ENCODE measurements at places on chromosomes 5 and 9.

DNA sequence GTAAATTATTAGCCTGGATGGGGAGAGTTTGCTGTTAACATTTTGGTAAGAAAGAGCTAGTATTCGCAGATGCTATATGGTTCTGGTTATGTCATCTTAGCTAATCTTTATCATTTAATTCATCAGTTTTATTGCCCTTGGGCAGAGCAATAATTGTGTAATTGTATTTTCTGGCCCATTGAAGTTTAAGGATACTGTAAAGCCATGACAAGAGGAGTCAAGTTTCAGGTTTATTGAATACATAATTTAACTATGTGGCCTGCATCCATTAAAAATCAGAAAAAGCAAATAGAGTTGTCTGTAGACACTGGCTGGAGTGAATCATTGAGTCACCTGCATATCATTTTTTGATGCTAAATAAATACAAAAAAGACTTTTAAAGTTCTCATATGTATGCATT, 255.8 kb downstream of the PRELID2 start:
- DNase-seq, result no peak

DNA sequence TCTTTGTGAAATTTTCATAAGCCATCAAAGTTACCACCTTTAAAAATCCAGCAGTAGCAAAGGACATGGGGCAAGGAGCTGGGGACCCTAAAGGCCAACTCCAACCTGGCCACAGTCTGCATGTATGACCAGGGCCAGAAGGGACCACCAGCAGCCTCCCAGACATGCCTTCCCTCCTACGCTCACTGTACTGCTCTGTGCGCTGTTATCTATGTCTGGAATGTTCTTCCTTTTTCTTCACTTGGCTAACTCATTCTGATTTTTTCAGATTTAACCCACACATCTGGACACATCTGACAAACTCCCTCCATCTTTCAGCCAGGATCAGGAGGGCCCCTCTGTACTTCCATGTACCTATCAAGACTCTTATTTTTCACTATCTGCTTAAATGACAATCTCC, 47.6 kb upstream of the TRAF1 start:
- DNase-seq, result no peak

- DNase-seq, result no peak
Observed at GRCh38 chr9:115425601-115426000, 307.6 kb upstream of the TNC start.

DNA sequence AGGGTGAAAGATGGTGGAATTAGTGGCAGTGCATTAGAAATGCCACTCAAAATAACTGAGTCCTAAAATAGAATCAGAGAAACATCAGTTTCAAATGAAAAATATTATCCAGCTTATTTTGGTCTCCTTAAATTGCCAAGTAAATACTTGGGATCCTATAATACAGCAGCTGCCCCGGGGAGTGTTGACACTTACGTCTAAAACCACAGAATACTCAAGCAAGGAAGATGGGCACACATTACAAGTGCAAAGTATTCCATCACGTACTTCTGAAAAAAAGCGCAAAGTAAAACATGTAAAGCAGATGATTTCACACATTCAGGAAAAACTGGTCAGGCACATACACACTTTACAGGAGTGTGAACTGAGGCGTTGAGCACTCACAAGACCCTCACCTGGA, 2.4 kb upstream of the ARHGEF37 start:
- DNase-seq, result no peak

All from endothelial cell of umbilical vein (primary cell).